ENCODE measurements at places on chromosomes 4 and X.

DNA sequence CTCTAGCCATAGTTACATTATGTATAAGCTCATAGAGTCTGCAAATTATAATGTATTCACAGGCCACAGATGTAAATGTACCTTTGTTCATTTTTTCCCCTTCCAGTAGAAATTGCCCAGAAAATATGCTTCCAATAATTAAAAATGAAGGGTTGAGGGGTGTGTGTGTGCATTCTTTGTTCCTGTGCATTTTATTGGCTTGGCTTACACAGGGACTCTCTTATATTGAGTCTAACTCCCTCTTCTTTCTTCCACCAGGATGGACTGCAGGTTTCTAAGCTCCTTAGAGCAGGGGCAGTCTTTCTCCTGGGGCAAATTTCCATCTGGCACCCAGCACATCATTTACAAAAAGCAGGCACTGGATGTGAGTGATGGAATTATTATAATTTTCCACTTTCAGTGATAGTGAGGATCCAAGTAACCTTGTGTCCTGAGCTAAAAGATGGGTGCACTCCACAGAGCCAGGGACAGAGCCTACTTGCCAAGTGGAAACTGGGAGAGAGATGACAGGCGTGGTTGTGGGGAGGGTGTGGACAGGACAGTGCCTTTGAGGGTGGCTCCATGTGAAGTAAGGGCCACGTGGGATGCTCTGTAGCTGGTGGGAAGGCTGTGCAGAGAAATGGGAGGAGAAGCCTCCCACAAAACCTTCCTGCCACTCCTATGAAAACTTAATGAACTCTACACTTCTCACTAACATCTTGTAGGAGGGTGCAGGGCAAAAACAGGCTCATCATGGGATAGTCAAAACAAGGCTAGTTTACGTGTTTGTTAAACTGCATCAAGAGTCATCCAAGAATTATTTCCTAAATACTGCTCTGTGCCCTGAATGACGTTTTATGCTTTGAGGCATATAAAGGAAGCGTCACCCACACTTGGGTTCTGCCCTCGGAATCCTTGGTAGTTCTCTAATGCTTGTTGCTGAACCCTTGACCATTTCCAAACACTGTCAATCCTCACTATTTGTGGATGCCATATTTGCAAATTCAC lies 16.0 kb downstream of the IGFBP7 start:
- DNase-seq: peak; percentile 54

DNA sequence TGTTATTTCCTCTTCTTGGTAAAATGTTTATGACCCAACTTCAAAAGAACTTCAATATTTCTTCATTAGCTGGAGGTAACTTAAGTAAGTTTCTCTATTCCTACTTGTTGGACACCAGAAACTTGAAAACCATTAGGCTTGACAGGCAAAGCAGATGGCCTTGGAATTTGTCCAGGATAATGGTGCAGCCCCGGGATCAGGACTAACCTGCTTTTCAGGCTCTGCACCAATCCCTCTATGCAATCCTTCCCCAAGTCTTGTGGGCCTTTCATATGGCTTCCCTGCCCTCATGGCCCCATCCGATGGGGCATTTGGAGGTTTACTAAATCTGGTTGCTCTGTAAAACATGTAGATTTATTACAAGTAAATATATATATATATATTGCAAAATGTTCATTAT lies 68.5 kb downstream of the SPINK2 start:
- DNase-seq: no peak

GRCh38 chr4:55592014-55592413 lies at the start of gene PDCL2:
Gene PDCL2, minus strand, starts transcription at chr4:55592245. Its CDS starts 136 bp downstream, at chr4:55592109.
- DNase-seq: no peak

GRCh38 chr4:152954741-152955140 lies 18.6 kb downstream of the FHDC1 start:
- no peak for DNase-seq

GRCh38 chr4:84417997-84418709 lies 80.9 kb downstream of the NKX6-1 start:
- DNase-seq: no peak

GRCh38 chrX:23844502-23845138 lies 61.6 kb downstream of the SAT1 start:
- peak; percentile 70 for DNase-seq

DNA sequence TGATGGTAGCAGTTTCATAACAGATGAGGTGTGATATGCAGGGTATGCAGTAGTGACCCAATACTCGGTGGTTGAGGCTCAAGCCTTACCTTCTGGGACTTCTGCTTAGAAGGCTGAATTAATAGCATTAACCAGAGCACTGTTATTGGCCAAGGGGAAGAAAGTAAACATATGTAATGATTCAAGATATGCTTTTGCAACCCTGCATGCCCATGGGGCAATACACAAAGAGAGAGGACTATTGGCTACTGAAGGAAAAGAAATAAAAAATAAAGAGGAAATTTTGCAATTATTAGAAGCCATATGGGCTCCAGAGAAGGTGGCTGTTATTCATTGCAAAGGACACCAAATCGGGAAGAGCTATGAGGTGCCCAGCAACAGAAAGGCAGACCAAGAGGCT lies 8.7 kb downstream of the GAGE10 start:
- peak; percentile 83 for DNase-seq

GRCh38 chr4:15327311-15328298 lies 100.2 kb upstream of the C1QTNF7 start:
- DNase-seq: no peak

DNA sequence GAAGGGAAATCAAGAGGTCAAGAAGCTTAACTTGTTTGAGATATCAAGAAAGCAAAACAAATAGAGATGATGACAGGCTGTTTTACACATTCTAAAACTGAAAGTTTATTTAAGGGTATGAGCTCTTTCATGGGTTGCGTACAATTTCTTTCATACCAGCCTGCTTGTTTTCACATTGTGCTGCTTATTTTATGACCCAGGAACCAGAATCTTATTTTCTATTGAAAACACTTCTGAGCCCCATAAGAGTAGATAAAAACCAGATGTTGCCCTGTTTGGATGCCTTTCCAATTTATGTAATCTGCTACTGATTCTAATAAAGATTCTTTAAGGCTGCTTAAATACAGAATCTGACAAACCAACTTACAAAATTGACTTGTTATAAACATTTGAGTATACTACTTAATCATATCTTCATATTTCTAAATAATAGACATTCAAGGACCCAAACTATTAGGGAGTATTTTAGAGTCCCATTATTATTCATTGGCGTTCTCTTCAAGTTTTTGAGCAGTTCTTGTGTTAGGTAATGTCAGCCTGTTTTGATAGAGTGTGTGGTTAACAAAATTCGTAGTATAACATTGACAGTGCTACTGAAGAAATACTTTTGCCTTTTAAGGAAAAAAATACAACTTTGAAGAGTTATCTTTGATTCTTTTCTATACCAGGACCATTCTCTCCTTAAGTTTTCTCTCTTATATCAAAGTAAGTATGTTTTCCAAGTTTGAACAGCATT lies 74.4 kb downstream of the PDLIM5 start:
- no peak for DNase-seq

DNA sequence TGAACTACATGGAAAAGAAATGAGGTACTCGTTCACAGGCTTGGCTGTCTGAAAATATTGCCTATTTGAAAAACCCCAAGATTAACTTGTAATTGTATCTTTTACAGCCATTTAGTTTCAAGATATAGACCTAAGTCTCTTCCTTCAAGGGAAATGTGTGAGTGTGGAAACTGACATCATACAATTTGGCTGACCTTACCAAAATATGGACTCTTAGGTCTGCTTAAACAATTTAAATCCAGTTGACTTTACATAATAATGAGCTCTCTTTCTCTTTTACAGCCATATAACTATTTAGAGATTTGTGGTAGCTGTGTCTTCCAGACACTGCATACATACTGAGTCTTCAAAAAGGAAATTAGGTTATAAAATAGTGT lies 186.9 kb downstream of the NR3C2 start:
- DNase-seq: no peak

DNA sequence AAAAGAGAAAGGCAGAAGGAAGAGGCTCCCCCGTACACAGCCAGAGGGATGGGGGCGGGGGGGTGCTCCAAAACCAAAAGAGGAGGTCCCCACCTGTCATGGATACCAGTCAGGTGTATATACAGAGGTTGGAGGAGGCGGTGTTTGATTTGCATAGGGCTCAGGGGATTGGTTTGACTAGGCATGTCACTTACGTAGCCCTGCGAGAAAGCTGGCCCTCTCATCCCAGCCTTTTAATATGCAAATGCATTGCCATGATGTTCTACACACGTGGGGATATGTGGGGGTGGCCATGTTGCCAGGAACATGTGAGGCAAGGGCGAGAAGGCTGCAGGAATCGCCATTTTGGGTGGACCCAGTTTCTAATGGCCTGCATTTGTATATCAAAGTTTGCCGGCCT lies 38.6 kb downstream of the TMEM150C start:
- DNase-seq: no peak

DNA sequence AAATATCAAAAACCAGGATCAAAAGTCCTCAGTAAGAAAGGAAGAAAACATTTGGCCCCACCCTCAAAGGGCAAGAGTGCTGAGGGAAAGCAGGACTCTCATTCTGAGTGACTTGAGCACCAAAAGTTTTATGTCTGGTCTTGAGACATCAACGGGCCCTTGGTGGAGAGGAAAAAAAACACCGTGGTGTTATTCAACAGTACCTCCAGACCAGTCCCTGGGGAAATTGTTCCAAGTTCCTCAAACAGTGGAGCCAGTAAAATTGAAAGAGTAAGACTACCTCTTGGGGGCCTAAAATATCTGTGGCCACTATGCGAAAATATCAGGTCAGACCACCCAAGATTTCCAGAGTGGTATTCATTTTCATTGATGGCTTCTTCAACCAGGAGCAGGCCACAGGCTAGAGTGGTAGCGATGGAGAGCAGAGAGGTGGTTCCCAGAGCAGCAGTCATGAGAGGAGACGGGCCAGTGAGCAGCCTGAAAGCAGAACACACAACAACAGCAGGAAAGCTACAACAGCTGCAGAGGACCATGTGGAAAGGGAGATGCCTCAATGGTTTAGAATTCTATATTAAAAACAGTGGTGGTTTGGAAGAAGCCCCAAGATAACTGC lies 63.7 kb upstream of the RPL34 start:
- no peak for DNase-seq

DNA sequence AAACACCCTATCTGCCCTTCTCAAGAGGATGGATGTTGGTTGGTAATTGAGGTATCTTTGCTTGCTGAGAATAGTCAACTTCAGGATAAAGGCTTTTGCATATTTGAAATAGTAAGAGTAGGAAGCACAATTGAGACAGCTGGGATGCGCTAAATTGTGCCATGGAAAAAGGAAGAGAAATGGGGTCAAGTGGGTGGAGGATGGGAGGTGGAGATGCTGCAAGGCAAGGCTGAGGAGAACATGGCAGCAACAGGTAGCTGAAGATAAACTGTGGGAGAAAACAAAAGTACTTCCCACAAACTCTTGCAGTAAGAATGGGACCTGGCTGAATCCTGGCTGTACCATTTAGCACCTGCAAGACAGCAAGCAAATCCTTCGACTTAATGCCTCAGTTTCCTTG lies 13.9 kb upstream of the CDS1 start:
- no peak for DNase-seq

DNA sequence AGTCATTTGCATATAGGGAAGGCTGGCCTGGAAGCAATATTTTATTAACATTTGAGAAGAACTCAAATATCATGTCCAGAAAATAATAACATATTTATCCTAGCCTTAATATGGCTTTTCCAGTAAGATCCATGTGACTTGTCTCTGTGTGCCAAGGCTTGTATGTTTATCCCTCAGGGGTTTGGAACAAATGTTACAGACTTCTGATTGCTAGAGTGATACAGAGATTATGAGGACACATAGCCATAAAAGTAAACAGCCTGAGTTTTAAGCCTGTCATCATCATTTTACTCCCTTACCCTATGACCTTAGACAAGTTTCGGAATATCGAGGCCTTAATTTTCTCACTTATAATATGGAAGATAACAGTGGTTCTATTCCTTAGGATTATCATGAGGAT lies 338.1 kb downstream of the GPAT3 start:
- no peak for DNase-seq

DNA sequence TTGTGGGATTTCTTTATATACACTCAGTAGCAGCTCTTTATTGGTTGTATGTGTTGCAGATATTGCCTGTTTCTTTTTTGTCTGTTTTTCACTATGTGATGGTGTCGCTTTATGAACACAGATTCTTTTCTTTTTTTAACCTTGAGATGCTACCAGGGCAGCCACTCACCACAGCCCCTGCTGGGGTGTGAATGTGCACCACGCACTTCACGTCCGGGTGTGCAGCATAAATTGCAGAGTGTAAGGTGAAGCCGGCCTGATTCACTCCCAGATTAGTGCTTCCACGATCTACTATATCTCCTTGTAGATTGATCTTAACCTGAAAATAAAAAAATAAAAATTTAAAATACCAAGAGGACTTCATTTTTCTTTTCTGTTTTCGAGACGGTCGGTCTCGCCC lies 71.4 kb downstream of the FAM193A start:
- no peak for DNase-seq

GRCh38 chrX:9393571-9393970 lies 71.3 kb upstream of the TBL1X start:
- DNase-seq: peak; percentile 48

DNA sequence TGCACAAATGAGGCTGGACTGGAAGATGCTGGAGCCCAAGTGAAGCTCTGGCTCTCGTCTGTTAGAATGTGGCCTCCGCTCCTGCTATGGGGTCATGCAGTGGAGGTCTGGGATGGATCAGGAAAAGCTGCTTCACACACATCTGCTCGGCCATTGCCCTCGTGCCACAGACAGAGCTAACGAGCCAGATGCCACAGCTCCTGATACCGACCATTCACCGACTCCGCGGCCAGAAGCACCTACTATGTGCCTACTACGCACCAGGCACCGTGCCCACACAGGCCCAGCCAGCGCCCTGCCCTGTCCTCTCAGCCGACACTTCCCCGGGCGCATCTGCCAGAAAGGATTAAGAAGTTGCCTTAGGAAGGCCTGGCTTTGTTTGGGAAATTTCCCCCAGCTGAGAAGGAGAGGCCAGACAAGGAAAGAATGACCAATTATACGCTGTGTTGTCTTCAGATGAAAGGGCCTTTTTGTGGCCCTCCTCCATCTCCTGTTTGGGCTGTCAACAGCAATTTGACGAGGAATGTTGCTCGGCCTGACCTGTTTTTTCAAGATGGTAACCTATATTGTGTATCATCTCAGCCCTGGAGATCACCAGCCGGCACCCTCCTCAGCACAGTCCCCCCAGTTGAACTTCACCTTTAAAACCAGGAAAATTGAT lies 34.3 kb downstream of the HMX1 start:
- DNase-seq: no peak
